Skin of body (tissue), 3 donors: ENCODE measurements at places on chromosomes 1 and 21. TPM values are rescaled to one million over a fixed set of nuclear protein-coding genes. Genes with fewer than 3 reads are reported as not detected.

Gene TBX19
- total RNA-seq, result 1.9 TPM

Gene FCMR
- 0.69 TPM for total RNA-seq

Gene FAM177B
- 0.20 TPM for total RNA-seq

Gene GBP2
- 15.4 TPM for total RNA-seq

Gene SPAG17
- total RNA-seq, result 3.3 TPM

Gene ATG4C
- total RNA-seq, result 11.5 TPM

Gene LCE6A
- 4.4 TPM for total RNA-seq

Gene SPATA17
- 0.59 TPM for total RNA-seq

Gene PDPN
- 5.3 TPM for total RNA-seq

Gene NEXN
- total RNA-seq, result 12.2 TPM

Gene ALX3
- total RNA-seq, result not detected

Gene KIF21B
- 1.6 TPM for total RNA-seq

Gene MAP1LC3C
- total RNA-seq, result 1.1 TPM

DNA sequence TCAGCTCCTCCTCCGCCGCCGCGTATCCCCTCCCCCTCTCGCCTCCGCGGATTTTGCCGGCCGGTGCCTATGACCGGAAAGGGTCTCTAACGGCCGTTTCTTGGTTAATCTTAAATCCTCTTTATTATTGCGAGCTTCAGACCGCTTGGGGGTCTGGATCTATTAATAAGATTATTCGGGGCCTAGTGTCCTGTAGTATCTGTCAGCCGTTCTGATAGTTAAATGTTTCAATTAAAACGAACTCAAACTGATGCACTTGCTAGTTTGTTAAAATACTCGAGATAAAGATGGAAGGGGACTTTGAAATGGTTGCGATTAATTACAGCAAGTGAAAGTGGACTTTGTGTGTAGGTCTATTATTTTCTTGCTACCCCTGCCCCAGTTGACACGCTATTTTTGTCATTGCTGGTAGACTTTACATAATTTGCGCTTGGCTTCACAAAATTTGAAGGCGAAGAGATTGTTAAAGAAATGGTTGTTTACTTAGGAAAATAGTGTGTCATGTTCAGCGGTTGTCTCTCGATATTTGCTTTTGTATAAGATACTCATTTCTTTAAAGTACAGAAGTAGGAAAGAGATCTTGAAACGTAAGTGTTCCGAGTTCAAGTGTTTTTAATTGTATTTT is 779 bp downstream of the SON start:
- DNase-seq, result no peak

DNA sequence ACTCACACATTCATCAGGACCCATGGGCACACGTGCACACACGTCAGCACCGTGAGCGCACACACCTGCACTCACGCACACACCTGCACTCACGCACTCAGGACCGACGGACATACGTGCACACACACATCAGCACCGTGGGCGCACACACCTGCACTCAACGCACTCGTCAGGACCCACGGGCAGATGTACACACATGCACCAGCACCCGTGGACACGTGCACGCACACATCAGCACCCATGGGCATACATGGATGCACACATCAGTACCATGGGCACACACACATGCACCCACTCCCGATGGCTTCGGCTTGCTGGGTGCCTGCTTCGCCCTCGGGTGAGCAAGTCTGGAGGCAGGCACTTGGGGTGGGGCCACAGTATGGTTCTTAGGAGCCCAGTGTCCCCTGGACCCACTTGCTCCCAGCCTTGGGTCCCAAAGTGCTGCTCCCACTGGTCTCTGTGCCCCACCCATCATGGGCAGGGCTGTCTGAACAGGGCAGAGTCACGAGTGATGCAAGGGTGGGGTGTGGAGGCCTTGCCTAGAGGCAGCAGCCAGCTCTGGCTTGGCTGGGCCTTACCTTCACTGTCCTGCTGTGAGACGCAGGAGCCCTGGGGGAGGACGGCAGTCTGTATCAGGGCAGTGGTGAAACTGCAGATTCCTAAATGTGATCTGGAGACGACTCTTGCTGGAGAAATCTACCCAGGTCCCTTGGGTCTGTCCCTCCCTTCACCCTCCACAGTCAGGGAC is 49.8 kb downstream of the SKI start:
- no peak for DNase-seq

DNA sequence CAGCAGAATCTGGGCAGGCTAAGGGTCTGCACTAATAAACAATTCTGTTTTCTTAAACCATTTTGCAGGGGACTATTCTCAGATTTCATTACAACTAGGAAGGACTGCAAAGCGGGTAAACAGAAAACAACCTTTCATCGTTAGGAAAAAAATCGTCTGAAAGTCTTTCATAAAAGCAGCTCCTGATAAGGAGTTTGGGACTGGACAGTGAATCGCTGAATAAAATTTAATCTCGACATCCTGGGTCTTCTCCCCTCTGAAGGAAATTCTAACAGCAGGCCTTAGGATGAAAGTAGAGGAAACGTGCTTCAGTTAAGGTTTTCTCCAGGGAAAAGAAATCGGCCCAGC is 471 bp upstream of the MTF2 start:
- no peak for DNase-seq

DNA sequence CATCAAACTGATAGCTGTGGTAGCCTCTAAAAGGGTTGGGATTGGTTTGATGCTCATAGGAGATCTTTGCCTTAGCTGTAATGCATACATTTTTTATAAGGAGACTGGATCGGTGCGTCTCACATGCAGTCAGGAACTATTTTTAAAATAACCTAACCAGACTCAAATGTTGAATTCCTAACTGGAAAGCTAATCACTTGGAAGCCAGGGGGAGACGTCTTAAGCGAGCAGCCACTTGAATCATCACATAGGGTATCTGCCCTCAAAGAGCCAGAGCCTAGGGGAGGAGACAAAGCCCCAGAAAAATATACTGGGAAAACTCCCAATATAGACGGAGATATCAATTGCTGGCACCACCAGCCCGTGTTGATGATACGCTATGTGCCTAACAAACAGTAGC is 61.7 kb upstream of the PUM1 start:
- DNase-seq, result no peak

GRCh38 chr1:37890378-37891014 is 31.1 kb upstream of the MTF1 start:
- no peak for DNase-seq

- DNase-seq, result no peak
Observed at GRCh38 chr1:202276081-202276715, 65.5 kb downstream of the UBE2T start.

- DNase-seq, result peak; percentile 49
Observed at GRCh38 chr1:52552236-52552504, 722 bp downstream of the TUT4 start.

DNA sequence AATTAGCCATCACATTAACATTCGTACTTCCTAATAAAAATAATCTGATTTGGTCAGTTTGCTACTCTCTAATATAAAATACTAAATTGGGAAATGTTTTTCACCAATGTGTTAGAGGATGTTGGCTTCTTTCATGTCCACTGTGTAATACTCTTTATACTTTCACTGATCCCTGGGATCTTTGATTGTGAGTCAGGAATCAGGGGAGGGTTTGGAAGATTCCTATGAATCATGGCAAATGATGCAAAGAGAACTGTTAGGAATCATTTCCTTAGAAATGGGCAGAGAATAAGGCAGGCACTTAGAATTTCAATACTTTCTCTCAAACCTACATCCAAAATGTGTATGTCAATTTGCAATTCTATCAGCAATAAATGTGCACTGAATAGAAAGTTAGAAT is 31.0 kb downstream of the KRTAP24-1 start:
- no peak for DNase-seq

- DNase-seq, result no peak
Observed at GRCh38 chr1:157042846-157043245, 2.7 kb downstream of the ARHGEF11 start.

GRCh38 chr1:228160201-228160761 is 5.3 kb upstream of the IBA57 start:
- DNase-seq, result no peak

DNA sequence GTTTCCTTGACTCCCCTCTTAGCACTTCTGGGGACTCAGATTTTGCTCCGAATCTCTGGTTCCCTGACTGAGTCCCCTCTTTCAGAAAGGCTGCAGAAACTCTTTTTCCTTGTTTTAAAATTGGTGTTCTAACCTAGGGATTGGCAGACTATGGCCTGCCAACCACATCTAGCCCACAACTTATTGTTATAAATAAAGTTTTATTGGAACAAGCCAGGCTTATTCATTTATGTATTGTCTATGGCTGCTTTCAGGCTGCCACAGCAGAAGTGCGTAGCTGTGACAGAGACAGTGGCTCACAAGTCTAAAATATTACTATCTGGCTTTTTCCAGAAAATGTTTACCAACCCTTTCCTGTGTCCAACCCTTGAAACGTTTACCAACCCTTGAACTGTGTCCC is 81.7 kb downstream of the IER5 start:
- DNase-seq, result no peak

- DNase-seq, result no peak
Observed at GRCh38 chr21:31659286-31659535, 282 bp upstream of the SOD1 start.

GRCh38 chr1:36572906-36573305 is 90.2 kb upstream of the CSF3R start:
- no peak for DNase-seq

DNA sequence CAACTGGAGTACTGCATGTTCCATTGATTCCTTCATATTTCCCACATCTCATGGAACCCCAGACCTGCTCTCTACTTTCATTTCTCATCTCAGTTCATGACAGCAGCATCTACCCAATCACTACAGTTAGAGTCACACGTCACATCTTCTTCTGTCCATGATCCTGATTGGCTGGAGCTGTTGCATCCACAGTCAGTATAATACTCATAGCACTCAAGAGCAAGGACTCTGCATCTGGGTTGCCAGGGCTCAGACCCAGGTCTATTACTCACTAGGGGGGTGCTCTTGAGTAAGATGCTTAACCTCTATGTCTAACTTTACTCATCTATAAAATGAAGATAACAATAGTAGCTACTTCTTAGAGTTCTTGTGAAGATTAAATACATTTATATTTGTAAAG is 4.4 kb upstream of the XPR1 start:
- DNase-seq, result no peak

DNA sequence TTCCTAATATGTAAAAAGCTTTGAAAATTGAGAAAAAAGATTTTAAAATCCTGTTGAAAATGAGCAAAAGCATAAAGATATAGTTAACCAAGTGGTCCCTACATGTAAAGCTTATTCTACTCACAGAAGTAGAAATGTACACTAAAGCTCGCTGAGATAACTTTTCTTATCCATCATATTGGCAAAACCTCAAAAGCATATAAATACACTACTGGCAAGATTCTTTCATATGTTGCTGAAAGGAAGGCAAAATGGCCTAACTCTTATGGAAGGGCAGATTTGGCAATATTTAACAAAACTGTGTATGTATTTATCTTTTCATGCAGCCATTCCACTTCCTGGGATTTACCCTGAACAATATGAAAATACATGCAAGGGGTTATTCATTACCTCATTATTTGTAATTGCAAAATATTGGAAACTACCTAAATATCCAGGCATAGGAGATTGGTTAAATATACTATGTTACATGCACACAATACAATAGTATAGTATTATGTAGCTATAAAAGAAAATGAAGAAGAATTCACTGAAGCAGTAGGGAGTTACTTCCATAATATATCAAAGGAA is 43.2 kb upstream of the LYPLAL1 start:
- no peak for DNase-seq

DNA sequence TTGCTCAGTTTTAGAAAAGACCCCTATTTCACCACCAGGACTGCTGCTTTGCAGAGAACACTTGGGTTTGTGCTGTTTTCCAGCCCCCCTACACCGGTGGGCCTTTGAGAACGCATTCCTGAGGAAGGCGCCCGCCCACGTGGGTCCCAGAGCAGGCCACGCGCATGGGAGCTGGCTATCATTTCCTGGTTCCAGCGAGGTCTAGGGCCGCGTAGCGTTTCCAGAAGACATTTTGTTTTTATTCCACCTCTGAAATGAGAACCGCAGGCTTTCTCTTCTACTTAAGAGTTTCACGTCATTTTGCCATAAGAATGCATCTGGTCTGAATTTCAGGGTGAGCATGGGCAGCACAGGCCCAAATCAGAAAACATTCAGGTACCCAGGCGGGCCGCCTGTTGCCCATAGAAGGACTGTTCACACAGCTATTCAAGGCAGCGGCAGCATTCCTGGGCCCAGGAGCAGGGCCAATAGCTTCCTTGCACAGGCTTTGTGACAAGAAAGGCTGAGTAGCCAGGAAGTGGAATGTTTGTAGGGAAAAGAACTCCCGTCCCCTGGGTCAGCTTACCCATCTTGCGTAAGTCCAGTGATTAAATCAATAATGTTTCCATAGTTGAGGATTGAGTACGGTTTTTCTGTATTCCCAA is 1.4 kb upstream of the KLHL21 start:
- peak; percentile 81 for DNase-seq

DNA sequence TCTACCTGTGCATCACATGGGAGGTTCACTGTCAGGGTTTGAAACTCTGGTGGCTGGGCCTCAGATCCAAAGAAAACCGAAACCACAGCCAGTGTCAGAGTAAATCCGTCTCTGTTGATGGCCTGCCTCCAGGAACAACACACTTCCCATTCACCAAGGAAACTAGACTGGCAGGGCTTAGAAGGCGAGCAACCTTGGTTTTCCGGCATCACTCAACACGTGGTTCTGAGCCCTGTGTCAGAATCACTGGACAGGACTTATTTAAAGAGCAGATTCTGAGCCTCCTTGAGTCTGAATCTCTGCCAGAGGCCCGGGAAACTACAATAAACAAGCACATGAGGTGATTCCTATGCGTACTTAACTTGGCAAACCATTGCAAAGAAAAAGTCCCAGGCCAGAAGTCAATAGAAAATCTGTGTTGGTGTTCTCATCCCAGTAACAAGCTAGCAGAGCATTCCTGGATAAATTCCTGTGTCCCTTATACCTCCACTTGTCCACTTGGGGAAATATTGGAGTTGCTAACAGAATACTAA is 70.0 kb downstream of the KCTD3 start:
- no peak for DNase-seq

- no peak for DNase-seq
Observed at GRCh38 chr1:44312399-44313196, 42.5 kb downstream of the ERI3 start.

GRCh38 chr1:2059290-2059953 is 9.2 kb downstream of the PRKCZ start:
- no peak for DNase-seq

DNA sequence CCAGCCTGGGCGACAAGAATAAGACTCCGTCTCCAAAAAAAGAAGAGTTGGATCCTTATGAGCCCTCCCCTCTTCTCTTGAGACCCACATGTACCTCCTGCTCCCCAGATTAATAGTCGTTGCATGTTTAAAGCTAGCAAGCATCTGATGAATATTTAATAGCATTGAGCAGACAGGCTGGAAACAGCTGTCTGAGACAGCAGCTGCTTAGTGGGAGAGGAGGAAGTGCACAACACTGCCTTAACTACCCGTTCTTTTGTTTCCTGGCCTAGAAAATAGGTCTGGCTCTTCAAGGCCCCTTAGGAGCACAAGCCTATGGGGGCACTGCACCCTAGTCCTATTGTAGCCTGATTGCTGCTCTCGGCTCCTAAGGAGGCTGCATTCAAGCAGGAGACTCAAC is 17.3 kb upstream of the TMEM39B start:
- DNase-seq, result no peak

GRCh38 chr1:75600781-75601180 is 10.1 kb downstream of the SLC44A5 start:
- no peak for DNase-seq
